Chondrocyte (in vitro differentiated cells): ENCODE measurements at places on chromosomes 4 and X. TPM values are rescaled to one million over a fixed set of nuclear protein-coding genes. Genes with fewer than 3 reads are reported as not detected.

Gene TBX22
- total RNA-seq: not detected in 3 replicates

- no peak for DNase-seq
Measured at GRCh38 chr4:89110541-89110985, 770 bp upstream of the TIGD2 start.

DNA sequence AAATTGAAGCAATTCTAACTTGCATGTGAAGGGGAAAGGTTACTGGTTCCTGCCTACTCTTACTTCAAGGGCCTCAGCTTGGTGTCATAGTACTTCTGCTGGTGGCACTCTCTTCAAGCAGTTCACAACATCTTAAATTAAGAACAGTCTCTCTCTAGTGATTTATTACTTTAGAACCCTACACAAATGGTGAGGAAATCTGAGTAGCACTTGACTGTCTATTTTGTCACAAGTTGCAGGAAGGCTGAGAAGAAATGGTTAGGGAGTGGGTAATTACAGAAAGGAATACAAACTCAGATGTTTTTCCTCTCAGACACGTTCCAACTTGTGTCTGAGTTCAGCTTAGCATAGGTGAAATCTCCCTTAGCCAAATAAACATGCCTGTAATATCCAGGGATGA lies 242.3 kb upstream of the GRIA3 start:
- DNase-seq: no peak

DNA sequence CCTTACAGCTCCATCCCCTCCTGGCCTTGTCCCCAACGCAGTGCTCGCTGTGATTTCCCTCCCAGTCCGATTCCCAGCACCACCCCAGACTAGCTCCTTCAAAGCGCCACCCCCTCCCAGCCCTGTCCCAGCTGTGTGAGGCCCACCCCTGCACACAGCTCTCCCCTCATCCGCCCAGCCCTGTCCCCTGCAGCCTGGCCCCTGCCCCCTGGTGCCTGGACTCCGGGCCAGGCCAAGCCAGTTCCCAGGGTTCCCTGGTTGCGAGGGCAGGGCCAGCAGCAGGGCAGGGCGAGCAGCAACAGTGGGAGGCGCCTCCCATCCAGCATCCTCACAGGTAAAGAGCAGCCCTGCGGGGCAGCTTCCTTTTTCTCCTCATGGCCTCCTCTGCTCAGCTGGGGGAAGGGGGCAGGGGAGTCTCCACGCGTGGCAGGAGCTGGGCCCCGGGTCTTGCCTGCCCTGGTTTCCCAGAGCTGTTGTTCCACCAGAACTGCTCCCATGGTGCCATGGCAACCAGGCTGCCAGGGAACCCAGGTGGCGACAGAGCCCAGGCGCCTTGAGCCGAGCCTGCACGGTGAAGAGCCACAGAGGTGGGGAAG lies 24.8 kb downstream of the IQSEC2 start:
- no peak for DNase-seq

DNA sequence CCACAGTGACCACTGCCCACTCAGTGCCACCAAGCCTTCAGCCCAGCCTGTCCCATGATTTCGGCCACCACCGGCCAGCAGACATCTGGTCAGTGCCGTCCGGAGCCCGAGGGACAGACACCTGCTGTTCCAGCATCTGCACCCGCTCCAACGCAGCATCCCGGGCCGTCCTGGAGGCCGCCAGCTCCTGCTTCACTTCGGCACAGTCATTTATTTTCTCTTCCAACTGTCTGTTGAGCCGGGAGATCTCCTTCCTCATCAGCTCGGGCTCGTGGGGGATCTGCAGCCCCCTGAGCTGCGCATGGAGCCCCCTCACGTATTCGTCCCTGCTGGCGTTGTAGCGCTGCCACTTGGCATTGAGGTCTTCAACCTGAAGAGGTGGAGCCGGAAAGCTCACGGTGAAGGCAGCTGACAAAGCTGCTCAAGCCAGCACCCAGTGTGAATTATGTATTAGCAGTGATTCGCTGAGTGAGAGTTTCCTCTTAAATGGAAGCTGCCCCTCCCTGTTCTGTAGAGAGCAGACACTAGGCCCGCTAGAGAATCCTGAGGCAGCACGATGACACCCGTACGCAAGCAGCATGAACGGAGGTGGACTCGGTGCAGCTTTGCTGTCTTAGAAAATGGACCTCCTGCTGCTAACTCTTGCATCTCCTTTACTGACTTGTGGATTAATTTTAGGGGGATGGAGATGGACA lies 11.4 kb downstream of the TNIP2 start:
- peak; percentile 87 for DNase-seq
